ENCODE measurements at places on chromosomes 12 and 14.

DNA sequence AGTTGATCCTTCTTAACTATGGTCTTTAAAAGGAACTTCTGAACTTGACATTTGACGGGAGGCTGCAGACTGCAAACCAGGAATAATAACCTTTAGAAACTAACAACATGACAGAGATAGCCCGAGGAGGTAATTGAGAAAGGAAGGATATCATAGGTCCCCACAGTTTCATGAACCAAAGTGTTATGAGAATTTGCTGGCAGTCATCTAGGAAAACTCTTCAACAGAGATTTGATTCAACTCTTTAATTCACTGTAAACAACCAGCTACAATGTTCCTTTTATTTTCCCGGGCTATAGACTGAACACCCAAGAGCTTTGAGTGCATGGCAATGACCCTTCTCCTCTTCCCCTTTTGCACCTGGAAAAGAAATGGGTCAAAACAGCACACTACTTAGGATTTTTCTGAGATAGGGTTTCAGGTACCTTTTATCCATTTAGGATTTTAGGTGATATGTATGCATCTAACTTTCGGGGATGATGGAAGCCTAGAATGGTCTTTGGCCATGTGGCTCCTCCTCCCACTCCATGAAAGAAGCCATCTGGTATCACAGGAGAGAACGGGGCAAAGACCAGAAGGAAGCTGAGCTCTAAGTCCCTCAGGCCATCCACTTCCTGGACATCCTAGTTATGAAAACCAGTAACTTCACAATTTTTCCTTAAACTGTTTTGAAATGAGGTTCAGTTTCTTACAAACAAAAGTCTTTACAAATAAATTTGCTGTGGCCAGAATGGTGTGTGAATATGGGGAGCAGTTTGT, 23.0 kb downstream of the GLT8D2 start:
- DNase-seq, result no peak

DNA sequence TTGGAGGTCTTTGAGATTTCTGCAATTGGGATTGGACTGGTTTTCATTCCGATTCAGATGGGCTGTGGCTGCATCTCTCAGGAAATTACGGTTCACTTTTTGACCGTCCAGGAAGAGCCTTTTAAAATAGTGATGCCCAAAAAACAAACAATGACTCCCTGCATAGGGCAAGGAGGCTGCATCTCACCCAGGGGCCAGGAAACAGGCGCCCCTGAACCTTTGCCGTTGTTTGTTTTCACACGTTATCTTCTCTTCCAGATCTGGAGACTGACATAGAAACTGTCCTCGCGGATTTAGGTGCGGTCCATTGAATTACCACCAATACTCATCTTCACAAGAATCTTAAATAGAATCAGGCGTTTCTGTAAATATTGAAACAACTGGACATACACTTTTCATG, 66.0 kb downstream of the FLRT2 start:
- no peak for DNase-seq

DNA sequence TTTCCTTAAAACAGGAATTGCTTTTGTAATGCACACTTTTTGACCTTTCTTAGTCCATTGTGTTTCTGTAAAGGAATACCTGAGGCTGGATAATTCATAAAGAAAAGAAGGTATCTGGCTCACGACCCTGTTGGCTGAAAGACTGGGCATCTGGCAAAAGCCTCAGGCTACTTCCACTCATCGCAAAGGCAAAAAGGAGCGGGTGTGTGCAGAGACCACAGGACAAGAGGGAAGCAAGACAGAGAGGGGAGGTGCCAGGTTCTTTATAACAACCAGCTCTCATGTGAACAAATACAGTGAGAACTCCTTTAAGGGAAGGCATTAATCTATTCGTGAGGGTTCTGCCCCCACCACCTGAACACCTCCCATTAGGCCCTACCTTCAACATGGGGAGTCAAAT, 182.1 kb downstream of the C12orf50 start:
- no peak for DNase-seq

DNA sequence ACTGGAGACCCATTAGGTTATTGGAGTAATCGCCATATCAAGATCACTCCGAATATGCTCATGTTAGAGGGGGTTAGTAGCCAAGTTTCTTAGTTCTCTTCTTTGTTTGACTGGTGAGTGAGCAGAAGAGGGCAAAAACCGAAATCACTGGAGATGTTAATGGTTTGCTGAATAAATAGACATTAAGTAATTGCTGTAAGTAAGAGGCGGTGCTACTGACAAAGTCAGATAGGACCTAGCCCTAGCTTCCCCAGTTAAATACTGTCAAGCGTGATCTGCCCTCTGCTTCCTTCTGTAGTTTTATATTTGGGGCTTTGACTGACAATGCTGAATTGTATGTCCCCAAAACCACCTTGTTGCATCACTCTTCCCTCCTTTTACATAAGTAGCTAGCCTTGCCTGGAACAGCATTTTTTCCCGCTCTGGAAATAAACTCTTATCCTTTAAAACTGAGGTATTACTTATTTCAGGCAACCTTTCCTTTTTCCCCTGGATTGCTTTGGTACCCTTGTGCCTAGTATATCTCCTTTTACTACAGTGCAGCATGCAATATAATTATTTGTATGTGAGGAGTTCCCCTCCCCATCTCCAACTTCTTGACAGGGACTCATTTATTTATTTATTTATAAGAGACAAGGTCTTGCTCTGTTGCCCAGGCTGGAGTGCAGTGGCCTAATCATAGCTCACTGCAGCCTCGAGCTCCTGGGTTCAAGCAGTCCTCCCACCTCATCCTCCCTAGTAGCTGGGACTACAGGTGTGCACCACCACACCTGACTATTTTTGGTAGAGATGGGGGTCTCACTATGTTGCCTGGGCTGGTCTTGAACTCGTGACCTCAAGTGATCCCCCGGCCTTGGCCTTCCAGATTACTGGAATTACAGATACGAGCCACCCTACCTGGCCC, 1.4 kb downstream of the SNRPF start:
- DNase-seq, result no peak

DNA sequence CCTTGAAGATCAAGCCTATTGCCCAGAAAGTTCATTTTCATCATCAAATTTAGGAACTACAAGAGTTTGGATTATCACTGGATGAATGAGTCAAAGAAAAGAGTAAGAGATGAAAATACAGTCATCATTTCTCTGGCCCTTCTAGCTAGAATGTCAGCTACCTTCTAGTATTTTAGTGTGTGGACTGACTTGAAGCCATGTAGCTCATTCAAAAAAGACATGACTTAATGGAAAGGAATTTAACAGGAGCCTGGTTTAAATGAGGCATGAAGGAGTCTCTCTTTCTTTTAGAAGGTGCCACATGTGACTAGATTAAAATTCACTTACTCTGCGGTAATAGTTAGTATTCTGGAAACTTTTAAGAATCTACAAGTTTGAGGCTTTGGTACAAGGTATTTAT, 7.1 kb downstream of the PTHLH start:
- DNase-seq, result no peak

DNA sequence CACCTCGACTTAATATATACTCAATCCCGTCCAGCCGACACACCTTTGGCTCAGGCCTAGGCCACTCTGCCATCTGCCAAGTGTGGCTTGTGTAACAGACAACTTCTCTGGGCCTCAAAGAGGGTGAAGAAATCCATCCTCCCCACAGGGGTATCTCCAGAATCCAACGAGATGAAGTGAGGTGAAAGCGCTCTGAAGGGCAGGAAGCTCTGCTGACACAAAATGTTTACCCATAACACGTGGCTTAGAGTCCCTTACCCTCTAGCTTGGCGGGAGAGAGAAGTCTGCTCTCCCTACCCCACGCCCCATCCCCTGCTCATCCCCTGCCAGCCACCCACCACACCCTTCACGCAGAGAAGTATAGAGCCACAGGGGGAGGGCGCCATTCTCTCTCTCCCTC, 13.0 kb downstream of the ZBTB39 start:
- DNase-seq, result no peak

DNA sequence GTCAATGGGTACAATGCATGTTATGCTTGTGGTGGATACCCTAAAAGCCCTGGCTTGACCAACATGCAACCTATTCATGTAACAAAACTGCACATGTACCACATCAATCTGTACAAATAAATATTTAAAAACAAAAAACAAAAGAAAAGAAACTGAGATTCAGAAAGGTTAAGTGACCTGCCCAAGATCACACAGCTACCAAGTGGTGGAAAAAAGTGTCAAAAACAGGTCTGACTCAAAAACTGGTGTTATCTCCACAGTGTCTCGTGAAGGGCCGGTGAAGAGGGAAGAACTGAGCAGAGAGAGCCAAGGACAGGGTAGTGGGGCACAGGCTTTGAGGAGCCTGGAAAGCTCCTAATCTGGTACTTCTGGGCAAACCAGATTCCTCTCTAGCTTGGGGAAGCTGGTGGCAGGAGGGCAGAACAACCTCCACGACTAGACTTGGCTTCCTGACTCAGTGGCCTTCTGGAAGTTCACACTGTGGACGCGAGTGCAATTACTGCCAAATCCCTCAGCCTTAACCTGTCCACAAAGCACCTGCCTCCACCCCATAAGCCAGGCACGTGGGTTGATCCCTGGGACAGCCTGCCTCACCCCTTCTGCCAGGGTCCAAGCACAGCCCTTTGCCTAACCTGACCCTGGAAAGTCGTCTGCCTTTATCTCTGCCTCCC, 15.6 kb downstream of the ZBTB39 start:
- DNase-seq, result no peak

DNA sequence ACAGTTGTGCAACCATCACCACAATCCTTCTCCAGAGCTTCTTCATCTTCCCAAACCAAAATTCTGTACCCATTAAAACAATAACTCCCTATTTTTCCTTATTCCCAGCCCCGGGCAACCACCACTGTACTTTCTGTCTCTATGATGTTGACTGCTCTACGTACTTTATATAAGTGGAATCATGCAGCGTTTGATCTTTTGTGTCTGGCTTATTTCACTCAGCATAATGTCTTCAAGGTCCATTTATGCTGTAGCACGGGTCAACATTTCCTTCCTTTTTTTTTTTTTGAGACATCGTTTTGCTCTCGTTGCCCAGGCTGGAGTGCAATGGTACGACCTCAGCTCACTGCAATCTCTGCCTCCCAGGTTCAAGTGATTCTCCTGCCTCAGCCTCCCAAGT, 162.7 kb upstream of the GSC start:
- no peak for DNase-seq

DNA sequence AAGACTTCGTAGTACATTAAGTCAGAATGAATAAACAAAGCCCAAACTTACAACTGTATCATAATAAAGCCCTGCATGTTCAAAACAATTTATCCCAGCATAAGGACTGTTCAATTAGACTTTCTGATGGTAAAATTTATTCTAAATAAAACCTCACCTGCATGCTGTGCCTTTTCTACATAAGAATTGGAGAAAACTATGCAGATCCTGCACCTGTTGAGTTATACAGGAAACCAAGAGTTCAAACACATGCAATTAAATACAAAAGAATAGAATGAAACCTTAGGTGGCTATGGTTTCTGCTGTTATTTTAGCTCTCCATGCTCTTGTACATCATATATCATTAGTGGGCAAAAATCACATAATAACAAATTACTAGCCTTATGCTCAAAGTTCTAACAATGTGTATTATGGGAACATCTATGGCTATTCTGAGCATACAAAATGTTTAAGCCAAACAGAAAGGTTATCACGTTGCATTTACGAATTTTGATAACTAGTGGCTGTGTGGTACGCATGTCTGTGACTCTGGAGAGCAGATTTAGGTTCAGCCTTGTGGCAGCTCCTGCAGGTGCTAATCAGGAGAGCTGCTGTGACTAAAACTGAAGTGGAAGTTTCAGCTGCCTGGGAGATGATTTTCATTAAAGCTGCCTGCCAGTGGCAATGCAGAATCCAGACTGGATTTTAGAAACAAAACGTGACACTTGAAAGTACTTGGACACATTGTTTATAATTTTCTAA, 36.1 kb upstream of the LRFN5 start:
- no peak for DNase-seq

- no peak for DNase-seq
These were observed 52.8 kb downstream of the TMTC3 start for GRCh38 chr12:88194868-88195267.

DNA sequence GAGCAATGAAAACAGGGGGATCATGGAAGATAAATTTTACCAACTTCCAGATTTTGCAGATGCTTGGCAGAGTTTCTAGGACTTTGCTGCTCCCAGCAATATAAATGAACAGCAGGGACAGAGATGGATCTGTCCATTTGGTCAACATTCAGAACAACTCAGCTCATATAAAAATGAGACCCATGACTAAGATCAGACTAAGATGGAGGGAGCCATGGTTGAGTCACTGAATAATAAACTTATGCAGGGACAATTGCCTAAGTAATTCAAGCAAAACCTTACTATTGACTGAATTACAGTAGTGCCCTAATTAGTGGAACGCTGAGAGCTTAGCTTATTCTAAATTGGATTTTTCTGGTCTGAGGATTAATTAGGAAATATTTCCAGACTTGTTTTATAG, 205.1 kb downstream of the SLC5A8 start:
- no peak for DNase-seq
